ENCODE measurements at places on chromosomes 16 and 17. TPM values are rescaled to one million over a fixed set of nuclear protein-coding genes. Genes with fewer than 3 reads are reported as not detected.

GRCh38 chr17:17476865-17477467 lies at the start of gene MED9:
MED9 (plus strand) TSS chr17:17477000; CDS start chr17:17477042, 42 bp downstream.
- DNase-seq: peak; percentile 84

GRCh38 chr17:49383060-49383459 lies 21.0 kb upstream of the ZNF652 start:
- no peak for DNase-seq

DNA sequence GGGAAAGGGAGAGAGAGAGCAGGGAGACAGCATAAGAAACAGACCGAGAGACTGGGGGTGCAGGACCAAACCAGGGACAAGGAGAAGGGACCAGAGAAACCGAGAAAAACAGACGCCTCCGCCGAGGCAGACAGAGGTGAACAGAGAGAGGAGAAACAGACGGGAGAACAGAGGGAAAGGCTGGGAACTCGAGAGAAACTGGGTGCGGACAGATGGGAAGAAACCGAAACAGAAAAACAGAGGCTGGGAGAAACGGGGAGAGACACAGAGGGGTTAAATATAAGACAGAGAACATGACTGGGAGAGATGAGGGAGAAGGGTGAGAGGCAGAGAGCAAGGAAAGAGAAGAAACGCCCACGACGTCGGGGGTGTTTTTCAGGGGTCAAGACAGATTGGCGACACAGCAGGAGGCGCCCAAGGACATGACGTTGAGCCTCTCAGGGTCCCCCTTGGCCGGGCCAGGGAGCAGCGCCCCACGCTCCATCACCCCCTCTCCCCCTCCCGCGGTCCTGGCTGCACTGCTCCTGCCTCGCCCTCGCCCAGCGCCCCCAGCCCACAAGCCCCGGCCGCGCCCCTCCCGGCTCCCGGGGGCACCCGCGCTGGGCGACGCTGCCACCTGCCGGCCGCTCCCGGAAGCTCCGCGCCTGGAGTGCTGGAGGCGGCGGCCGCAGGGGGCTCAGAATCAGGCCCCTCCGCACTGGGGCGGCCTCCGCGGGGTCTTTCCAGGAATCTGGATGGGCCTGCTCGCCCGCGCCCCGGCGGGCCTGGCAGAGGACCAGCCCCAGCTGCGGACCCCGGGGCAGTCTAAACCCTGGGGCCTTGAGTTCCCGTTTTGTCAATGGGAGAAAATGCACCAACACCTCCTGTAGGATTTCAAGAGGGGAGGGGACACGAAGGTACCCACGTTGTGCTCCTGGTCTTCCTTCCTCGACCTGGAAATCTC lies 1.3 kb upstream of the TMEM92 start:
- DNase-seq: peak; percentile 60

GRCh38 chr17:8798176-8798845 lies 854 bp downstream of the MFSD6L start:
- no peak for DNase-seq

PLA2G10 gene
- total RNA-seq: not detected

GRCh38 chr17:9509236-9509816 lies 66.3 kb downstream of the STX8 start:
- no peak for DNase-seq

- DNase-seq: no peak
Measured at GRCh38 chr16:3584412-3584811, 7.2 kb upstream of the NLRC3 start.

DNA sequence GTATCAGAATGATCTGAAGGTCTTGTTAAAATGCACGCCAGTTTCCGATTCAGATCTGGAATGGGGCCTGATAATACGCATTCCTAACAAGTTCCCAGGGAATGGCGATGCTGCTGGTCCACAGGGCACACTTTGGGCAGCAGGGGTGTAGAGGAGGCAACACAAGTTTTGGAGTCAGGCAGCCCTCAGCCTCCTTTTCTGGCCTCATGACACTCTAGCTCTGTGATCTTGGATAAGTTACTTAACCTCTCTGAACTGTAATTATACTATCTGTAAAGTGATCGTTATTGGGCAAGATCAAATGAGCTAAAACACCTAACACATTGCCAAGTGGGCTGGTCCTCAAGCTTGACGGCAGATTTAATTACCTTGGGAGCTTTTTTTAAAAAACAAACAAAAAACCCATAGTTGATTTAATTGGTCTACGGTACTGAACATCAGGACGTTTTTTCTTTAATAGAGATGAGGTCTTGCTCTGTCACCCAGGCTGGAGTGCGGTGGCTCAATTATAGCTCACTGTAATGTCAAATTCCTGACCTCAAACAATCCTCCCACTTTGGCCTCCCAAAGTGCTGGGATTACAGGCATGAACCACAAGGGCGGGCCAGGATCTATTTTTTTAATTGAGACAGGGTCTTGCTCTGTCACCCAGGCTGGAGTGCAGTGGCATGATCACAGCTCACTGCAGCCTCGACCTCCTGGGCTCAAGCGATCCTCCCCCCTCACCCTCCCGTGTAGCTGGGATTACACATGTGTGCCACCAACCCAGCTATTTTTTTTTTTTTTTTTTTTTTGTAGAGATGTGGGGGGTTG lies 10.0 kb upstream of the MRPS23 start:
- no peak for DNase-seq

HBQ1 gene
- total RNA-seq: not detected

DNA sequence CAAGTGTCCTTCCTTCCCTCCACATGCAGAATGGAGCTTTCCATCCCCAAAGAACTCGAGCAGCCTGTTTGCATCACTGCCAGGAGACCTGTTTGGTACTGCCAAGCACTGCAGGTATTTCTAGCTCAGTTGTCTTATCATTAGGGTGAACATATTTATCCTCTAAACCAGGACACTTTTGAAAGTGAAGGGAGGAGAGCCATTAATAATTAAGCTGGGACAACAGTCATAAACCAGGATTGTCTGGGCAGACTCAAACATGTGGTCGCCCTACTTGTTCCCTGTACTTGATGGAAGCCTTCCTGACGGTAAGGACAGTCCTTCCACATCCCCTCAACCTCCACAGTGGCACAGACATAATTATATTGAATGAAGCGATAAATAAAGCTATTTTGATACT lies 67.4 kb downstream of the PRKCA start:
- DNase-seq: no peak

- DNase-seq: peak; percentile 52
Measured at GRCh38 chr17:75827308-75828075, 16.7 kb downstream of the UNC13D start.

- DNase-seq: peak; percentile 51
Measured at GRCh38 chr16:1723450-1724147, 17.6 kb downstream of the MAPK8IP3 start.

- DNase-seq: no peak
Measured at GRCh38 chr16:11452746-11453389, 107.6 kb downstream of the RMI2 start.

DNA sequence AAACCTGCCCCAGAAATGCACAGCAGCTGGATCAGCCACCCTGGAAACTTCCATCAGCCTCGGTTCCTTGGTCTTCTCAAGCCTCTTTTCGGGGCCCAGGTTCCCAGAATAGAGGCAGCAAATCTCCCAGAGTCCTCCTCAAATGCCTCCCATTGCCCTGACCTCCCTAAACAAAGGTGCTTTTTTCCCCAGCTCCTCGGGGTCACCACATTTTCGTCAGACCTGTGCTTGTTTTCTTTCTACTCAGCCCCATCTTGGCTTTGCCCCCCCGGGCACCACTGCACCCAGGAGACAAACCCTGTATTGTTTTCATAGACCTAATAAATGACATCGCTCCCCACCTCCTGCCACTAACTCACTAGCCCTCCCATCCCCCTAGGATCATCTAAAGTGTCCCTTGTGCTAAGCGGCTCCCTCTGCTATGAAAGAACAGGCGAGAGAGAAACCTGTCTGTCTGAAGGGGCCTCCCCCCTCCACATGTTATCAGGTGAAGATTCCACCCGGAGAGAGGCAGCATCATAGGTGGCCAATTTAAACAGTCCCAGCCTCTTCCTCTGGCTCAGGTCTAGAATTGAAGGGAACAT lies 451.1 kb downstream of the SOX9 start:
- DNase-seq: no peak

- no peak for DNase-seq
Measured at GRCh38 chr17:73359987-73360410, 48.2 kb upstream of the CDC42EP4 start.

GRCh38 chr17:67629971-67630320 lies 87.8 kb upstream of the NOL11 start:
- peak; percentile 84 for DNase-seq
